Nephron progenitor cell (in vitro differentiated cells): ENCODE measurements at places on chromosomes 4 and X.

DNA sequence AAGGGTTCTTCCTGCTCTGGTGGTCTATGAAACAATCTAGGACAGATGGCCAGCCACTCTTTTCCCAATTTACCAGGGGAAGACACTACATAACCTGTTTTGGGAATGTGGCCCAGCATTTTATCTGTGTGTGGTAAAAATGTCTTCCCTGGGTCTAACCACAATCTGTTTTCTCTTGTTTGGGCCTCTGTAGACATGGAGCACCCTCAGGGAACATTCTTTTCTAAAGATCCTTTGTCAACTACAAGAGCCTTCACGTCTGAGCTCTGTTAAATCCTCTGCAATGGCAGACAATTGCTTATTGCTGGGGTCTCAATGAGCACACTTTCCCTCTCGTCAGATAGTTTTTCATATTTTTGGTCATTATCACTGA lies 35.5 kb downstream of the PLAC1 start:
- DNase-seq: no peak

- DNase-seq: peak; percentile 10
Observed at GRCh38 chr4:30920043-30920442, 199.9 kb downstream of the PCDH7 start.

- DNase-seq: no peak
Observed at GRCh38 chrX:151694121-151694520, 1.1 kb upstream of the PRRG3 start.

DNA sequence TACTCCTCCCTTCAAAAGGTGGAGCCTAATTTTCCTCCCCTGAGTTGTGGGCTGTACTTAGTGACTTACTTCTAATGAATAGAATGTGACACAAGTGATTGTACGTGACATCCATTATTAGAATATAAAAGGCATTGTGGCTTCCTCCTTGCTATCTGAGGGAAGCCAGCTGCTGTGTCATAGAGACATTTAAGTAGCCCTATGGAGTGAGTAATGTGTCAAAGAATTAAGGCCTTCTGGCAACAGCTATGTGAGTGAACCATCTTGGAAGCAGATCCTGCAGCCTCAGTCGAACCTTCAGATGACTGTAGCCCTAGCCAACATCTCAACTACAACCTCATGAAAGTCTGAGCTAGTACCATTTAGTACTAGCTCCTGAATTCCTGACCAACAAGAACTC lies 76.1 kb downstream of the BCOR start:
- DNase-seq: no peak

GRCh38 chr4:183435803-183436202 lies 8.6 kb upstream of the CDKN2AIP start:
- no peak for DNase-seq

GRCh38 chrX:42000836-42001235 lies 77.5 kb upstream of the CASK start:
- DNase-seq: no peak

- no peak for DNase-seq
Observed at GRCh38 chr4:109876634-109877265, 28.8 kb downstream of the LRIT3 start.

GRCh38 chr4:188619456-188620149 lies 480.4 kb downstream of the TRIML1 start:
- no peak for DNase-seq
